ENCODE measurements at places on chromosomes 6 and 20.

DNA sequence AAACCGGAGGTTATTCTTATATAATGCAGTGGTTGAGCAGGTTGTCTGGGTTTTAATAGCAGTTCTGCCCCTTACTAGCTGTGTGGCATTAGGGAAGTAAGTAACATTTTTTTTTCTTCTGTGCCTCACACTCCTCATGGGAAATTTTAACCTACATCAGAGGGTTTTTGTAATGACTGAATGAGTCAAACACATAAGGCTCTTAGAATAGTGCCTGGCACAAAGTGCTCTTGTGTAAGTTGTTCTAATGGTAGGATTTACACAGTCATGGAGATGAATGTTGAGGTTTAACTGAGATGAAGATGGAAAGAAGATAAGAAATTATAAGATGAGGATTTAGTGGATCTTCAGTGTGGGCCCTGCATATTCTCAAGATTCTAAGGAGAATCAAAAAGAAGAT, 68.4 kb upstream of the PHIP start:
- no peak for DNase-seq
- H3K4me1 ChIP-seq, result no peaks in the 10 kb centered on the region
- H3K27me3 ChIP-seq, result no peaks in the 10 kb centered on the region
- no peaks in the 10 kb centered on the region for H3K36me3 ChIP-seq

GRCh38 chr20:52305024-52305645, 113.6 kb upstream of the ZFP64 start:
- H3K36me3 ChIP-seq, result no peaks in the 10 kb centered on the region
- H3K27me3 ChIP-seq, result peaks cover 24% of the 10 kb centered on the region
- H3K4me3 ChIP-seq, result no peak overlapping the region
- H3K4me1 ChIP-seq, result peaks cover 13% of the 10 kb centered on the region
- no peak for DNase-seq

DNA sequence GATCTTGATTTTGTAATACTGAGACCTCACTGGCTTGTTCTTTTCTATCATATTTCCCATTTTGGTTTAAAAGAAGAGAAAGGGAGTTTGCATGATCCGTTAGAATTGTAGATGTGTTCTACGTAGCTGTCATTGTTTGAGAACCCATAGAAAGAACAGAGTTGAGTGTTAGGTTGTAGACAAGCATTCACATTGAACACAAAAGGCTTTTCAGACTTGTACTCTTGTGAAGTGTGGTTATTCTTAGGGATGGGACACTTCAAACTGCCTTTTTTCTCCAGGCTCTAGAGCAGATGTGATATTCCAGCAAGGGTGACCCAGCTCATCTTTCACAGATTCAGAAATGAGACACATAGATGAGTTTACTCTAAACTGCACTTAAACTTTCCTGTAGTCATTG, 19.9 kb downstream of the FOXO3 start:
- peaks cover 10% of the 10 kb centered on the region for H3K36me3 ChIP-seq
- DNase-seq, result no peak
- peaks cover 89% of the 10 kb centered on the region for H3K4me1 ChIP-seq
- peak overlapping the region; percentile 85 for H3K27ac ChIP-seq

DNA sequence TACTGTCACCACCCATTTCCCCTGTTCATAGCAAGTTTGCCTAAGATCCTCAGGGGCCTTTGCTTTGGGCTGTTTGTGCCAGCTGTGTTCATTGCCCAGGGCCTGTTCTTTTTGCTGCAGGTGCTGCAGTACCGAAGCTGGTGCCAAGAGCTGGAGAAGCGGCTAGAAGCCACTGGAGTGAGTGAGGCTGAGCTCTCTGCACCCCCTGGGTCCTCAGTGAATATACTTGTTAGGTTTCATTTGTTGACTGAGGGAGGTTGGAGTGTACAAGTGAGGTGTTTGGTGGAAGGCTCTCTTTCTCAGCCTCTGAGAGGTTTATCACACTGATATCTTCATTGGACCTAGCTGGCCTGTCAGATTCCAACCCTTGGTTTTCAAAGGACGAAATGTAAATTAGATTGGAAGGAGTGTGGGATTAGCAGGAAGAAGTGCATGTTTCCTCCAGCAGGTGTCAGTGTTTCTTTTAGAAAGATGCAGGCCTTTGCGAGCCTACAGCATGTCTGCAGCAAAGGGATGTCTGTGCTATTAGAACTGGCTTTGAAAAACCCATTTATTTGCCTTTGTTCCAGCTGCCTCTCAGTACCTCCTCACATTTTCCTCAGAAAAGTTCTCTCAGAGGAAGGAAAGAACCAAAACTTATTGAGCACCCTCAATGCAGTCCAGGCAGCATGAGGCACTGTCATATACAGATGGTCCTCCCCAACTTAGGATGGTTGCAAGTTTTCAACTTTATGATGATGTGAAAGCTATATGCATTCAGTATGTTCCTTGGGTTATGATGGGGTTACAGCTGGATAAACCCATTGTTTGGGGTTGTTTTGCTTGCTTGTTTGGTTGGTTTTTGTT, 8.3 kb downstream of the CEP250 start:
- H3K4me3 ChIP-seq, result no peak overlapping the region
- H3K36me3 ChIP-seq, result peaks cover 19% of the 10 kb centered on the region
- peaks cover 12% of the 10 kb centered on the region for H3K4me1 ChIP-seq

DNA sequence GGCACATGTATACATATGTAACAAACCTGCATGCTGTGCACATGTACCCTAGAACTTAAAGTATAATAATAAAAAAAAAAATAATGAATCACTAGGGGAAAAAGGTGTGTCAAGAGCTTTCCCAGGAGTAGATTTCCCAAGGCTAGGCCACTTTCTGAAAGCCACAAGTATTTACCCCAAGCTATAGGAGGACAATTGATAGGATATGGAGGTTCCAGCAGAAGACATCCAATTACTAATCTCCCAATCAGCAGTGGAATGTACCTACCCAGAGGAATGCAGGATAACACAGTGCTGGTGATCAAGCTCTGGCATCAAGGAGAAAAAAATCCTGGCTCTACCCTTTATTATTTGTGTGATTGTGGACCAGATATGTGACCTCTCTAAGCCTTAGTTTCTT, 562.7 kb downstream of the RFPL4B start:
- DNase-seq, result no peak
- H3K27ac ChIP-seq, result no peak overlapping the region
- H3K4me1 ChIP-seq, result peaks cover 28% of the 10 kb centered on the region

- H3K36me3 ChIP-seq, result no peaks in the 10 kb centered on the region
- no peaks in the 10 kb centered on the region for H3K27me3 ChIP-seq
- no peak for DNase-seq
- H3K27ac ChIP-seq, result no peak overlapping the region
- peaks cover 15% of the 10 kb centered on the region for H3K4me1 ChIP-seq
Measured at GRCh38 chr6:11692451-11693376, 85.9 kb downstream of the ADTRP start.

DNA sequence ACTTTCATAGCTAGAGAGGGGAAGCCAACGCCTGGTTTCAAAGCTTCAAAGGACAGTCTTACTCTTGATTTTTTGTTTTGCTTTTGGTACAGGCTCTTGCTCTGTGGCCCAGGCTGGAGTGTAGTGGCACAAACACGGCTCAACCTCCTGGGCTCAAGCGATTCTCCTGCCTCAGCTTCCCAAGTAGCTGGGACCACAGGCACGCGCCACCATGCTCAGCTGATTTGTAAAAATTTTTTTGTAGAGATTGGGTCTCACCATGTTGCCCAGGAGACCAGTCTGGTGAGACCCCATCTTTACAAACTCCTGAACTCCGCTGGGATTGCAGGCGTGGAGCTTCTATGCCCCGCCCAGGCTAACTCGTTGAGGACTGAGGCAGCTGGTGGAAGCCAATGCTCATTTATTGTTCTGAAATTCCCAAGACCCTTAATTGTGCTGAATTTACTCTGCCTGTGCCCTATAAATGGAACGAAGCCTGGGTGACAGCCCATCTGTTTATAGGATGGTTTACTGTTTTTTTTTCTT, 18.0 kb downstream of the SRSF3 start:
- H3K27ac ChIP-seq, result no peak overlapping the region
- peaks cover 50% of the 10 kb centered on the region for H3K36me3 ChIP-seq
- H3K27me3 ChIP-seq, result no peaks in the 10 kb centered on the region
- no peak overlapping the region for H3K4me3 ChIP-seq
- DNase-seq, result no peak
- peaks cover 18% of the 10 kb centered on the region for H3K4me1 ChIP-seq

DNA sequence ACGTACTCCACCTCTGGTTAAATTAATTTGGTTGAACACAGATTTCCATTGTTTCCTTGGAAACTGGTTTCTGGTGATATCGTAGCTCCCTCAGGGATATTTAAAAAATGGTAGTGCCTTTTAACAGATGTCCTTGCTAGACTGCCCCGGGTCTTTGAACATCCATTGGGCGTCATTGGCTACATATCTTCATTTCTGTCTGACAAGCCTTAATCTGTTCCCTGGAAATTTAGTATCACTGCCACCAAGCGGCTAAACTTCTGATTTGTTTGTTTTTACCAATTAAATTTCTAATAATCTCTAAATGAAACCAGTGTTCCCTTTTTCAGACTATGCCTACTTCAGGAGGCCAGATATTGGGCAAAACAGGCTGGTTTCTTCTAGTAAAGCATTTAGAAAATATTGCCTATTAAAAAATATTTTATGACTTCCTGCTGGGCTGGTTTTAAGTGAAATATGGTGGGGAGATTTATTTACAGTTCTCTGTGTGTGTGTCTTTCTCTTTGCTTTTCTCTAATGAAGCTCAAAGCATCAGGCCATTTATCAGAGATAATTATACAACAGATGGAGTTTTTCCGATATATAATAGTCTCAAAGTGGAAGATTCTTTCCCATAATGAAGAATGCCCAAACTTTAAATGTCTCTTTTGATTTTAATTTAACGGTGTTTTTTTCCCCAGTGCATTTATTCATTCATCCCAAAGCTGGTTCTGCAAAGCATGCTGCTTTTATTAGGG, 249.5 kb downstream of the ZFAND3 start:
- no peak for DNase-seq
- H3K27me3 ChIP-seq, result no peaks in the 10 kb centered on the region
- peak overlapping the region; percentile 80 for H3K27ac ChIP-seq
- H3K4me3 ChIP-seq, result no peak overlapping the region
- H3K36me3 ChIP-seq, result peaks cover 6% of the 10 kb centered on the region
- H3K4me1 ChIP-seq, result peaks cover 43% of the 10 kb centered on the region

DNA sequence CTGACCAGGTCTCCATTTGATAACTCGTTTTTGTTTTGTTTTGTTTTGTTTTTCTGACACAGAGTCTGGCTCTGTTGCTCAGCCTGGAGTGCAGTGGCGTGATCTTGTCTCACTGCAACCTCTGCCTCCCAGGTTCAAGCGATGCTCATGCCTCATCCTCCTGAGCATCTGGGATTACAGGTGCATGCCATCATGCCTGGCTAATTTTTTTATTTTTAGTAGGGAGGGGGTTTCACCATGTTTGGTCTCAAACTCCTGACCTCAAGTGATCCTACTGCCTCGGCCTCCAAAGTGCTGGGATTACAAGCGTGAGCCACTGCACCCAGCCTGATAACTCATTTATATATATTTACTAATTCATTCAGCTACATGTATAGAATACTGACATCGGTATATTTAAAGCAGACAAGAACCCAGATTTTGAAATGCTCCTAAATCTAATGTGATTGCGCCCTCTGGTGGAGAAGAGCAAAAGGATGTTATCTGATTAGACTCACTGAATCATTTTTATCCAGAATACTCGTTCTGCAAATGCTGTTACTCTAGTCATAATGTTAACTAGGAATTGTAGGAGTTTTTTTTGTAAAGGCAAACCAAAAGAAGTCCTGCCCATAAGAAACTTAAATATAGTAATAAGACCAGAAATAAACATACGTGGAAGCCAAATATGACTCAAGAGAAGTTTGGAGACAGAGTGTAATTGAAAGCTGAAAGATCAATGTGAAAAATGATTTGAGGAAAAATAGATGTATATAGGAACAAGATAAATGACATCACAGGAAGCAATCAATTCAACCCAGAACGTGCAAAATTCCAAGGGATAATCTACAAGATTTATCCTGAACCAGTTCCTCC, 5.3 kb upstream of the COL12A1 start:
- no peak overlapping the region for H3K27ac ChIP-seq
- H3K36me3 ChIP-seq, result no peaks in the 10 kb centered on the region
- H3K4me1 ChIP-seq, result peaks cover 37% of the 10 kb centered on the region
- H3K27me3 ChIP-seq, result peaks cover 40% of the 10 kb centered on the region
